Lung microvascular endothelial cell (primary cell): ENCODE measurements at places on chromosomes 12 and 14. TPM values are rescaled to one million over a fixed set of nuclear protein-coding genes. Genes with fewer than 3 reads are reported as not detected.

- no peak for DNase-seq
Observed at GRCh38 chr14:79404874-79405511, 806.3 kb downstream of the DIO2 start.

DNA sequence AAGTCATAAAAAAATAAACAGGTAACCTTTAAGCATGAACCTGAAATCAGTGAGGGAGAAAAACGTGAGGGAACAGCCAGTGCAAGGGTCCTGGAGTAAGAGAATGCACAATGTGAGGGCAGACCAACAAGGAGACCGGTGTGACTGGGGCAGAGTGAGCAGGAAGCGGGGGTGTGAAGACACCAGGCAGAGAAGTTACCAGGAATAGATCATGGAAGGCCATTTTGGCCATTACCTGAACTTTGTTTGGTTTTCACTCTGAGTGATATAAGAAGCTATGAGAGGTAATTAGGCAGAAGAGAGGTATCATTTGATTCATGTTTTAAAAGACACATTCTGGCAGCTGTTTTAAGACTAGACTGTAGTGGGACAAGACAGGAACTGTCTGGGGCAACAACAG is 15.0 kb downstream of the PAH start:
- DNase-seq = no peak

- DNase-seq = no peak
Observed at GRCh38 chr12:17139931-17140330, 534.0 kb upstream of the LMO3 start.

- DNase-seq = no peak
Observed at GRCh38 chr14:68888025-68888850, 90.9 kb downstream of the ACTN1 start.

The ASCL1 gene
- not detected in 2 replicates for total RNA-seq

- no peak for DNase-seq
Observed at GRCh38 chr12:47860873-47861272, 41.2 kb upstream of the HDAC7 start.

DNA sequence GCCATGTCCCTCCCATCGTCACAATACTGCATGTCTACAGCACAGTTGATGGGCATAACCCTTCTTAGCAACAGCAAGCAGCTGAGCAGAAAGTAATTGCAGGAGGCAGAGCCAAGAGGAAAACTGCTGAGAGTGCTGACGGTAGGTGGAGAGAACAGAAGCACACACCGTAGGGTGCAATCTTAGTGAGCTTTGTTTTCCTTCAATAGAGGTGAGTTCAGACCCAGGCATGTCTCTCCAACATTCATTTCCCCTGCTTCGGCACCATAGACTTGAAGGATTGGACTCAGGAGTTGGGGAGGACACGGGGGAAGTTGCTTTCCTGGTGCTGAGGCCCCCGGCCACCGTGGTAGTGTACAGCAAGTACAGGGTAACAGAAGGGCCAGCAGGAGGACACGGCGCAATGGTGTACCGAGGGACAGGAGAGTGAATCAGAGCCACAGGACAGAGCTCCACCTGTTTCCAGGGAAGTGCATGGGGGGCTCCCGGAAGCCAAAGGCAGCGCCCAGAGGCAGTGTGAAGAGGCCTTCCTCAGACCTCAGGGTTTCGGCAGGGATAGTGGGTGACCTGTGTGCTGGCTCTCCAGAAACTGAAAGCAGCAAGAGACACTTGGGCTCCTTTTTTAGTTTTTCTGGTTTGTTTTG is 36.3 kb upstream of the SINHCAF start:
- no peak for DNase-seq

GRCh38 chr12:89889062-89889461 is 180.4 kb upstream of the ATP2B1 start:
- DNase-seq = no peak

DNA sequence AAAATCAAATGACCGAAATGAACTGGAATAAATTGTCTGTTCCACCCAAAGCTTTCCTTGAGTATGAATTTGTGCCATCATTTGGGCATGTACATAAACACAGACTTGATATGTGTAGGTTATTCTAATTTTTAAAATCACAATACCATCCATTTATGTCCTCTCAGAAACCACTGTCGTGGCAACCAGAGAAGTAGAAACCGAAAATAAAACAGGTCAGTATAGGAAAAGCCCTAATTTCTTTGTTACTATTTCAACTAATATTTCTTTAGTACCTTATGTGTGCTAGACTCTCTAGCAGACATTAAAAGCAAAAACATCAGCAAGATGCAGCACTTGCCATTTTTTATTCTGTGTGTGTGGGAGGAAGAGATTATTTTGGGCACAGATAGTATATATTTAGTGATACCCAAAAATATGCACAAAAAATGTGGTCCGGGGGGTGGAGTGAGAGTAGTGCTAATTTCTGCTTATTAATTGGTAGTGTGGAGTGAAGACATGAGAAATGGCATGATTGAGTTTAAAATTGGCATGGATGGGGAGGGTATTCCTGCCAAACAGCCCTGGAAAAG is 130.8 kb upstream of the CNTN1 start:
- DNase-seq = no peak

The LTB4R2 gene
- total RNA-seq = 2.0 and 2.8 TPM in 2 replicates

The FOXG1 gene
- not detected in 2 replicates for total RNA-seq
